Activated T-helper 1 cell treated with Interleukin-2 at 50 U/mL for 16 hours (primary cell): ENCODE measurements at places on chromosomes 12 and 14.
A peak's percentile ranks its signal among the peaks of the same experiment; 100 is the strongest.

GRCh38 chr12:6335451-6336078 lies 6.3 kb downstream of the TNFRSF1A start:
- DNase-seq, result peak; percentile 76

DNA sequence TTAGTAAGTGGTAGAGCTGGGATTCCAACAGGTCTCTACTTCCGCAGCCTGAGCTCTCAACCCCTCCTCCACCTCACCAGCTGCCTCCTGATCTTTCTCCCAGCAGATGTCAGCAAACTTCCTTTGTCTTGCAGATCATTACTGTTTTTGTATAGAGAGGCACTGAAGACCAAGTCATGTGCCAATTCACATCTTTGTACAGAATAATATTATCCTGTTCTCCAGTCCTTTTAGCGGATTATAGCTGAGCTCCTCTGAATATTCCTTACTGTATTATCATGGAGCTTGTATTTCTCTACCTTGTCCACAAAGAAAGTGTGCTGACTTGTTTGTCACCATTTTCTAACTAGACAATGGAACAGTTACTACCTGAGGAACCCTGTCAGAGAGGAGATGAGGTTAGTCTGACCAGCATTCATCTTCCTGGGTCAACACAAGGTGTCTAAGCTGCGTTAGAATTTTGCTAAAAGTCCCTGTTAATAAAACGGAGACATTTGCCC lies 142.3 kb upstream of the ARHGAP5 start:
- no peak for DNase-seq

GRCh38 chr14:24315807-24316596 lies 4.7 kb downstream of the LTB4R start:
- DNase-seq, result no peak

- DNase-seq, result no peak
Observed at GRCh38 chr14:38404616-38405015, 148.7 kb upstream of the CLEC14A start.

- DNase-seq, result no peak
Observed at GRCh38 chr14:79080040-79080439, 909.9 kb downstream of the NRXN3 start.

GRCh38 chr12:112978163-112979040 lies at the start of gene OAS2:
OAS2 (plus strand) TSS chr12:112978519; CDS start chr12:112978609, 90 bp downstream.
- peak; percentile 65 for DNase-seq

DNA sequence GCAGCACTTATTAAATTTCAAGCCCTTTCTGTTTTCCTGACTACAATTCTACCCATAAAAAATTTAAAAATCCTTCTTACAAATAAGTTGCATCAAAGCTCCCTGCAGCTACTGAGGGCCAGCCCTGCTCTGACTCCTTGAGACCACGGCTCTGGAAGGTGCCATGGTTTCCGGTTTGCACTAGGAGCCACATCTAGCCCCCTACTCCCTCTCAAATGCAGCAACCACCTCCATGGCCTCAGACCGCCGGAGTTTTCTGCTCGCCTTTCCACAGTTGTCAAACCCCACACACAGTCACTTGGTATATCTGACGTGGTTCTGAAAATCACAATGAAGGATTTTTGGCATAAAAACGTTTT lies 30.1 kb downstream of the P2RX4 start:
- no peak for DNase-seq
